Ovary (tissue), 10 donors: ENCODE measurements at places on chromosomes 16 and 17.

GRCh38 chr17:40541060-40541872 lies 24.0 kb downstream of the CCR7 start:
- peak; percentile 49 for DNase-seq

GRCh38 chr17:78759969-78760352 lies 22.1 kb downstream of the CYTH1 start:
- DNase-seq: no peak

GRCh38 chr17:37187262-37187661 lies 188.5 kb upstream of the C17orf78 start:
- no peak for DNase-seq

- DNase-seq: no peak
Observed at GRCh38 chr16:13414154-13414553, 505.8 kb upstream of the ERCC4 start.

GRCh38 chr17:17356931-17357270 lies 53.7 kb downstream of the NT5M start:
- no peak for DNase-seq

DNA sequence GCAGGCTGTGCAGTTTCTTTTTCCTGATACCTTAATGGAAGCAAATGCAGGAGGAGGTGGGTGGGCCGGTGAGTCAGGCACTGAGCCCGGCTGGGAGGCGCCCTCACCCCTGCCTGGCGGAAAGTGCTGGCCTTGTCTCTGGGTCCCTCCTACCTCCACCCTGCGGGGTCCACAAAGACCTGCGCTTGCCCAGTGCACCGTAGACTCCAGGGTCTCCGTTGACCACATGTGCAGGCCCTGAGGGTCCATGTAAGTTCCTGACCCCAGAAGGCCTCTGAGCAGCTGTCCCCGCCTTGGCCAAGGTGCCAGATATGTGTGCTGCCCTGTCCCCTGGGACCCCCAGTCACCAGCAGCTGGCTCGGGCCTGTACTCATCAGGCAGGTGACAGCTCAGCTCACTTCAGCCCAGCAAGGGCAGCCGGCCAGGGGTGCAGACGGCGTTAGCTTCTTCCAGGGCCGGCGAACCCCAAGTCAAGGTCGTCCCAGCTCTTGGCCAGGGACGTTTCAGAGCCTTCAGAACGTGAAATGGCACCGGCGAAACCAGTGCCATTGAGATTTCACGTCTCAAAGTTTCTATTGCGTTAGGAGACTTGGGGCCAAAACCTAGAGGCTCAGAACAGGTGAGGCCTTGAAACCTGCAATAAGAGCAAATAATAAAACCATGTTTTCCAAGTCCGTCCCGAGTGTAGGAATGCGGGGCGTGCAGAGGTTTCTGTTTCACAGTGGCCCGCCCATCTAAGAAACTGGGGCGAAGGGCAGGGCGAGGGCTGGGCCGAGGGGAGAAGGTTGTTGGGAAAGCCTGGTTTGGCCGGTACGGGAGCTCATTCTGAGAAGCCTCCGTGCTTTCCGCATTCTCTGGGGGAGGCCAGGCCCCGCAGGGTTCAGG lies 12.1 kb downstream of the METRNL start:
- peak; percentile 87 for DNase-seq

DNA sequence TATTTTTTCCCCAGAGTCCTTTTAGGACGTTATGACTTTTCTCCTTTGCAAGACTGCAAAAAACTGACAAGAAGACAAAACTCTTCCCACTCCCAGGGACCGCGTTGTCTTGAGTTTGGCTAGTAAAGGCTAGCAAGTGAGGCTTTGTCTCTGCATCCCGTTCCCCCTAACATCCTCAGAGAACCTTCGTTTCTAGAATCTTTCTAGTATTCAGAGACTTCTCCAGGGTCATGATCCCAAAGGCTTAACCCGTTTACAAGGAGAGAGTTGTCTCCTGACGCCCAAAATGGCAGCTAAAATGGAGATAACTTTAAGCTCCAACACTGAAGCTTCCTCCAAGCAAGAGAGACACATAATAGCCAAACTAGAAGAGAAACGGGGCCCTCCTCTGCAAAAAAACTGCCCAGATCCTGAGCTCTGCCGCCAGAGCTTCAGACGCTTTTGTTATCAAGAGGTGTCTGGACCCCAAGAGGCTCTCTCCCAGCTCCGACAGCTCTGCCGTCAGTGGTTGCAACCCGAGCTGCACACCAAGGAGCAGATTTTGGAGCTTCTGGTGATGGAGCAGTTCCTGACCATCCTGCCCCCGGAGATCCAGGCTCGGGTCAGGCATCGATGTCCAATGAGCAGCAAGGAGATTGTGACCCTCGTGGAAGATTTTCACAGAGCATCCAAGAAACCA lies 843 bp downstream of the ZNF174 start:
- DNase-seq: no peak

DNA sequence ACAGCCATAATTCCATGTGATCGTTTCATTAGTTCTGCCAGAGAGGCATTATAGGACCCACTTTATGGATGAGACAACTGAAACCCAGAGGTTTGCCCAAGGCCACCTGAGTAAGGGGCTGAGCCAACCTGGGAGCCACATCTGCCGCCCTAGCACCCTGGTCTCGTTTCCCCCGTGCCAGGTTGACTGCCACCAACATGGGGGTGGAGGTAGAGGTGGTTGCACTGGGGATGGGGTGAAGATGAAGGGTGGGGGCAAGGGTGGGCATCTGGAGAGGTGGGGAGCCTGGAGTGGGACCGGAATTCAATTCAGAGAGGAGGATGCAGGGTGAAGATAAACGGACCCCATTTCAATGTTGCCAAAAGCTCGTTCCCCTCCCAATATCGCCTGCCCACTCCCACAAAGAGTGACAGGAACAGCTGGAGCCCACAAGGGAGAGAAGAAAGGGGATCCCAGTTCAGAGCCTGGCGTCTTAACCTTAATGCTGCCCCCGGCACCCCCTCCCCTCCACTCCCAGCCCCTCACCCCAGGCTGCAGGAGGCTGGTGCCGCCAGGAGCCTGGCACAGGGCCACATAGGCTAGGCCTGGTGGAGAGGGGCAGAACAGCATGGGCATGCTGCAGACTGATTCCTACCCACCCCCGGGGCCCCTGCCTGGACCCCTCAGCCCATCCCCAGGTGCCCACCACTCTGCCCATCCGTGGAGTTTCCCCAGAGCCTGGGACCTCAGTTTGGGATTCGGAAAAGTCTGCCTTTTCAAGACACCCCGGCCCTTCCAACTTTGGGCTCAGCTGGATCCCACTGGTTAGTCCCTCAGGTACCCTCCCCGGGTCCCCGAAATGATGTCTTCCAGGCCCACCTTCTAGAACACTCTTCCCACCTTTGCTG lies 29.6 kb downstream of the NGFR start:
- DNase-seq: no peak

GRCh38 chr17:31522284-31522931 lies 130.9 kb downstream of the RAB11FIP4 start:
- no peak for DNase-seq

DNA sequence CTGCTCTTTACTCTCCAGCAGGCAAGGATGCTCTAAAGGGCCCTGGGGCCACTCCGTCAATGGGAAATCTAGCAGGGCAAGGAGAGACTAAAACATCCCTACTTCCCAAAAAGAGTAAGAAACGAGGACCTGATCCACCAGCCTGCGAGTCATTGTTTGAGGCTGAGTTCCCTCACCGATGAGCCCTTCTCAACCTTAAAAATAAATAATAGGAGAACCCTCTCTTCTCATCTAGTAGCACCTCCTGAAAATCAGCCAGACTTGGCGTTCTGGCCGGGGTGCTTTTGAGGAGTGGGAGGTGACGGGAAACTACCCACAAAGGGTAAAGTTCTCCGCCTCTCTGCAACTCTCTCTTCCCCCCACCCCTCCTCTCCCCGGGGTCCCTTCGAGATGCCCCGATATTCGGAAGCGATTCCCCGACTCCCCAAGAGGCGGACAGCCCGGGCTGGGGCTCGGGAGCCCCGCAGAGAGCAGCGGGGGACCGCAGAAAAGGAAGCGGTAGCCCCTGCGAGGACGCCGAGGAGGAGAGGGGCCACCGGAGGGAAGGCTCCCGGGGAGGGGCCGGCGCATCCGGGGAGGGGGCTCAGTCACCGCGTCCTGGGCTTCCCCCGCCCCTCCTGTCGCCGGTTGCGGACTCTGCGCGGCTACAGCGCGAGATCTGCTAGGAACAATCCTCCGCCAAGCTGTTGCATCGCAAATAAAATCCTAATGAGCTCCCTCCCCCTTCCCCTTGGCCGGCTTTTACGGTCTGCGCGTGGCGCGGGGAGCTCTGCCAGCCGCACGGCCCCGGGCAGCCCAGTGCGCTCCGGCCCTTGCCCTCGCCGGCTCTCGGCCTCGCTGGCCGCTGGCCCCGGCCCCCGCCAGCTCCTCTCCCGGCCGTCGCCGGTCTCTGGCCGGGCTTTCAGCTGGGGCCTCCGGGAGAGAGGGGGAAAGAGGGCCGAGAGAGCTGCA lies 1.3 kb downstream of the HOXB9 start:
- no peak for DNase-seq

DNA sequence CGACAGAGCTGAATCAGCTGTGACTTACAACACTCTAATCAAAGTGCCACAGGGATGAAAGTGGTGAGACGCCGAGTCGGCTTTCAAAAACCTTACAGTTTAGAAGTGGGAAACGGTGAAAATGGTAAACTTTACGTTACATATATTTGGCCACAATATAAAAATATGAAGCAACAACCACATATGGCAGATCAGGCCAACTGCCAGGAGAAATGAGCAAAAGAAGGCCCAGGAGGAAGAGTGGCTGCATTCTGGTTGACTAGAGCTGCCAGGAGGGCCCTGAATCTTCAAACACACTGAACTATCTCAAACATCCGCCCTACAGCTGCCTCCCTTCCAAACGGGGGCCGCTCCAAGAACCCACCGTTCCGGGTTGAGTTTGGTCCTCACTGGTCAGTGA lies 56.3 kb downstream of the MRM3 start:
- DNase-seq: no peak

- DNase-seq: no peak
Observed at GRCh38 chr16:21698169-21699032, 34.6 kb downstream of the OTOA start.

- no peak for DNase-seq
Observed at GRCh38 chr17:8946476-8946875, 19.0 kb downstream of the PIK3R5 start.

DNA sequence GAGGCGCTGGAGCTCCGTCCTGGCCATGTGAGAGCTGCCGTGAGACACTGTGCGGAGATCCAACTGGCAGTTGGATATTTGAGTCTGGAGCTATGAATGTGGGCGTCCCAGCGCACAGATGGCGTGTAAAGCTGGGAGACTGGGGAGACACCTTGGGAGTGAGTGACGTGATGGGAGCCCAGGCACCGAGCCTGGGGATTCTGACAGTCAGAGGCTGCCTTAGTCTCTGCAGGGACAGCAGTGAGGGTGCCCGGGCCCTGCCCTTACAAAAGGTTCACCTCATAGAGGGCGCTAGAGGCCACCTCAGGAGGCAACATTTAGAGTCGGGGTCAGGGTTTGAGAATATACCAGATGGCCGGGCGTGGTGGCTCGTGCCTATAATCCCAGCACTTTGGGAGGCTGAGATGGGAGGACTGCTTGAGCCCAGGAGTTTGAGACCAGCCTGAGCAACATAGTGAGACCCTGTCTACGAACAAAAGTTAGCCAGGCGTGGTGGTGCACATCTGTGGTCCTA lies 194.1 kb upstream of the GSE1 start:
- DNase-seq: no peak

- DNase-seq: no peak
Observed at GRCh38 chr16:87593710-87594258, 8.5 kb upstream of the JPH3 start.

- DNase-seq: peak; percentile 62
Observed at GRCh38 chr16:81006211-81006812, 373 bp downstream of the CMC2 start.

- DNase-seq: no peak
Observed at GRCh38 chr16:88736088-88736487, 29.8 kb downstream of the CTU2 start.

- DNase-seq: no peak
Observed at GRCh38 chr16:9126609-9127008, 35.2 kb downstream of the HAPSTR1 start.

GRCh38 chr17:18300725-18301480 lies 13.9 kb downstream of the TOP3A start:
- no peak for DNase-seq

- DNase-seq: no peak
Observed at GRCh38 chr16:51939378-51939871, 607.5 kb downstream of the TOX3 start.

GRCh38 chr17:28325211-28325610 lies 6.2 kb downstream of the TMEM97 start:
- no peak for DNase-seq

- no peak for DNase-seq
Observed at GRCh38 chr16:7509963-7510601, 177.4 kb downstream of the RBFOX1 start.

DNA sequence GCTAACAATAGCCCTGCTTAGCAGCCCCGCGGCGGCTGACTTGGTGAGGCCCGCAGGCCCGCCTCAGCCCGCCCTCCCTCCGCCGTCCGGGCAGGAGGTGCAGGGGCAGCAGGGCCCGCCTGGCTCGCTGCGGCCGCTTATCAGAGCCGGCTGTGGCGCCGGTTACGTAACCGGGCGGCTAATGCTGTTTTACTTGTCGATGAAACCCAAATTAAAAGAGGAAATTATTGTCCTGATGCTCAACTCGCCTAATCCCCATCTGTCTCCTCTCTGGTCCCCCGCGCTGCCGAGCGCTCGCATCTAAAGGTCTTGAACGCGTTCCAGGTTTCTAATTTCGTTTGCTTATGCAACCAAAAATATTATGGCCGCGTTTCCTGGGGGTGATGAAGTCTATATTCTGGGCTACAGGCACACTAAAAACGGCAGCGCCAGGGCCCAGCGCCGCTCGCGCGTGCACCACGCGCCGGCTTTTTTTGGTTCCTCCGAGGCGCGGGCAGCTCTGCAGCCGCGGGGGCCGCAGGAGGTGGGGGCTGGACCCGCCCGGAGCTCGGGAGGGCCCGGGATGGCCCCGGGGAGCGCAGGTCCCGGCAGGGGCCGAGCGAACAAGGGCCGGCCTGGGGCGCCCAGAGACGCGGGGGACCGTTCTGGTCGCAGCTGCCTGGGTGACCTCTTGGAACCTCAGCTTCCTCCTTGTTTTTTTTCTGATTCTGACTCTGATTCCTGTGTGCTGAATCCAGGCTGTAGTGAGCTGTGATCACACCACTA lies 65.2 kb upstream of the TOB1 start:
- DNase-seq: peak; percentile 82

DNA sequence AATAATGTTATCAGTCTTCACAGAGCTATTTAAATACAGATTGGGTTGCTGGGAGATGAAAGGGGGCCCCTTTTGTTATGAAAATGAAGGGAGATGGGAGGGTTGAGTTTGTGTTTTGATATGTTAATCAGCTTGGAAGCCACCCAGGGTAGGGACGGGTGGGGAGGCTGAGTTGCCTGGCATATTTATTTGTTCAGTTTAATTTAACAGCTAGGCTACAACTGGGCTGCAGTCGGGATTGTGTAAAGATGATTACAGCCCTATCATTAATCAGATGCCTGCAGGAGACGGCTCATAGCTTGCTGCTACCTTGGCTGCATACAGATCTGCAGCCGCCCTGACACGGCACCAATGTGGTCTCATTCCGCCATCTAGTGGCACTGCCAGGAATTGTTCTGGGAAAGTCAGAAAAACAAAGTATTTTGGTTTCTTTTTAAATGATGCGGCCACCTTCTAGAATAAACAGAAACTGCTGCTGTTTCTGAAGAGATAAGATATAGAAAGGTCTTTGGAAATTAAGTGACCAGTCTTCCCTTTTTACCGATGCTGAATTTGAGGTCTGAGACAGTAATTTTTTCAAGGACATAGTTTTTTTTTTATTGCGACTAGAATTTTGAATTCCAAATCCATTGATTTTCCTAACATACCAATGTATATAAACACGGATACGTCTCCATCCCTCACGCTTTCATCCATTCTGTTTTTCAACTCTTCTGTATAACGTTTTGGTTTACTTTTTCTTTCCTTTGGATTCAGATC lies 458.0 kb upstream of the ASIC2 start:
- peak; percentile 65 for DNase-seq
